ENCODE measurements at places on chromosomes 6 and 20.

DNA sequence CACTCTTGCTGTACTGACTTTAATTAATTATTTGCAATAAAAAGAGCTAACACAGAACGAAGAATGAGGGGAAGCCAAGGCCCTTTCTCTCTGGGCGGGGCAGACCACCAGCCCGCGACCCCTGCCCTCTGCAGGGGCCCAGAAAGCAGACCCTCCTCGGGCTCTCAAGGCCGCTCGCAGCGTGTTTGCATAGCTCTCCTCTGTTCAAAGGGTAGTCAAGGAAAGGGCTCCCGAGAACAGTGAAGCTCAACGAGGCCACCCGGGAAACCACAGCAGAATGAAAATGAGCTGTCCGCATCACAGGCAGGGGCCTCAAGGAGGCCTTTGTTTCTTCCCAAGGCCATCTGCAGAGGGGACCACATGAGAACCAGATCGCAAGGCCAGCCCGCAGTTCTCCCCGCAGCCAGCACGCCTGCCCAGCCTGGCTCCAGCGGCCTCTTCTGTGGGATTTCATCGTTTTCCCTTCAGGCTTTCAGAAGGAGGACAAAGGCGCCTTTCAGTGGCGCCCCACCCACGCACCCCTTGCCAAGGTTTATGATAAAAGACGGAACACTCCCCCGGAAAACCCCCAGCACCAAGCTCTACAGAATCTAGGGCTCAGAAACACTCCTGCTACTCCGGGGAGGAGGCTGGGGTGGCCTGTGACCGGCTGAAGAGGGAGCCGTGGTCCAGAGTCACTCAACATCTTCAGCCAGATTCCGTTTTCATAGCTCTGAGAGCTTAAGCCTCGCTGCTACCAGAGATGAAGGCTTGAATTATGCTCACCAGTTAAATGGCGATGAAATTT, 25.3 kb downstream of the ACSS1 start:
- DNase-seq, result no peak

DNA sequence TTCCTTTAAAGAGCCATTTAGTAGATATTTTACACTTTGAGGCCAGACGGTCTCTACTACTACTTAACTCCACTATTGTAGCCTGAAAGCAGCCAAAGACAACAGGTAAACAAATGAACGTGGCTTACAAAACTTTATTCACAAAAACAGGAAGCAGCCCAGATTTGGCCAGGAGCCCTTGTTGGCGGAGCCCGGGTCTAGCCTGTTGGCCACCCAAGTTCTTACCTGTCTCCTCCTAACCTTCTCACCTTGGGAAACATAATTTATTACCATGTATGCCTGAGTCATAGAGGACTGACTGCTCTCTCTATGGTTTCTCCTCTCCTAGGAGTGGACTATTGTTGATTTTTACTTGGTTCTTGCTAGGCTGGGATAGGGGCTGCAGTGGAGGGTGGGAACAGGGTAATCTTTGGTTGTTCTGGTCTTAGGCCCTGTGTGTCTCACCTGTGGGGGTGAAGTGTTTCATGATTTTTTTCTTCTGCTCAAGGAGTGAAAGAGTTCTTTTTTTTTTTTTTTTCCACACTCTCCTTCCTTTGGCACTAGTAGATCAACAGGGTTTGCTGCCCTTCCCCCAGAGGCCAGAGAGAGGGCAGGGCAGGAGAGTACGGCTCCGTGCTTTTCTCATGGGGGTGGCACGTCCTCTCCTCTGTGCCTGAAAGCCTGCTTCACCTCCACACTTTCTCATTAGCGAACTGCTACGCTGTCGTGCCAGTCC, 90.0 kb downstream of the RPP40 start:
- no peak for DNase-seq

- no peak for DNase-seq
These were observed 44.2 kb downstream of the SNAI1 start for GRCh38 chr20:50026746-50027575.

DNA sequence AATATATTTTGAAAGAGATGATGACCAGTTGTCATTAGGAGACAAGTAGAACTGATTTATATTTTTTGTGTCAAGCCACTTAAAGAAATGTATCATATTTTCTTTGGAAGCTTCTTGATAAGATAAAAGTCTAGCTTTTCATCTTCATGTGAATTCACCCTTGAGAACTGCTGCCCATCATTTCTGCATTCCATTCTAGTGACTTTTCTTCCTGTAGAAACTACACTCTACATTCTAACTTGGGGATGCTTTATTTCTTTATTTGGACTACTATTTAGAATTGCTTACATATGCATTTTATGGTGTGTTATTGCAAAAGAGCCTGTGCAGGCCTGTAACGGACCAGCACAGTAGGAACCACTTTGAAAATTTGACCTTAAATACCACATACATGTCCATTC, 335.0 kb upstream of the KCNQ5 start:
- DNase-seq, result no peak

DNA sequence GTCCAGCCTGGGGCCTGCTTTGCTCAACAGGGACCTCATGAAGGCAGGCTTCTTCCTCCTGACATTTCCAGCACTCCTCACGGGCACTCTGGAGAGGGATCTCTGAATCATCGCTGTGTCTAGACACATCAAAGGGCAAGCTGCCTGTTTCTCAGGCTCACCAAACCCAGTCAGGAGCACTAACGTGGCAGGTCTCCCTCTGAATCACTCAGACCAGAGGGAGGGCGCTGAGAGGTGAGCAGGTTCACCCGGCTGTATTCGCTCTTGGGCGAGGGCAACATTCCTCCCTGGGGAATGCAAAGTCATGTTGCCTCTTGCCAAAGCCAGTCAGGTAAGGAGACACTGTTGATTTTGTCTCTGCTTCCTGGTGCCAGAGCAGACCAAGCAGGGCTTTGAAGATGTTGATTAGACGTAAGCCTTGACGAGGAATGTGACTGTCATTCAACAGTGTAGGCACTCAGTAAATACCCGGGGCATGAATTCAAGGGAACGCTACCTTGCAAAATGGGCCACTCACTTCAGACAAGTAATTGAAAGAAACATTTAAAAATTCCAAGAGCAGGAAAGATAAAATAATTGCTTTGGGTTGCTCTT, 50.1 kb downstream of the CYP24A1 start:
- DNase-seq, result no peak

DNA sequence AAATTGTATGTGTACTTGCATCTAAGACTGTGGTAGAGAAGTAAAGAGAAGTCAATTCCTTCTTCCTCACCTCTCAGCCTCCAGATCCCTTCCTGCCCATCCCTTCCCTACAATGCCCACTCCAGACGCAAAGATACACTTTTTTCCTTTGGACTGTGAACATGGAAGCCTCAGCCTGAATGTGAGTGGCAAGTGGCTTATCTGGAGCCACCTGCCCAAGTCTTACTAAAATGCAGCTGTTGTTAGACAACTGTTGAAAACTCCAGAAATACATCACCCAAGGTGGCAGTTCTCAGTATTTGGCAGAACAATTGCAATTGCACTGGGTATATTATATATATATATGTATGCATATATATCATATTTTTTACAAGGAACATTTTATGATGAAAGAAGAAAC, 7.5 kb downstream of the VGLL2 start:
- no peak for DNase-seq

- DNase-seq, result no peak
These were observed 6.8 kb upstream of the MRPS10 start for GRCh38 chr6:42224222-42225028.

DNA sequence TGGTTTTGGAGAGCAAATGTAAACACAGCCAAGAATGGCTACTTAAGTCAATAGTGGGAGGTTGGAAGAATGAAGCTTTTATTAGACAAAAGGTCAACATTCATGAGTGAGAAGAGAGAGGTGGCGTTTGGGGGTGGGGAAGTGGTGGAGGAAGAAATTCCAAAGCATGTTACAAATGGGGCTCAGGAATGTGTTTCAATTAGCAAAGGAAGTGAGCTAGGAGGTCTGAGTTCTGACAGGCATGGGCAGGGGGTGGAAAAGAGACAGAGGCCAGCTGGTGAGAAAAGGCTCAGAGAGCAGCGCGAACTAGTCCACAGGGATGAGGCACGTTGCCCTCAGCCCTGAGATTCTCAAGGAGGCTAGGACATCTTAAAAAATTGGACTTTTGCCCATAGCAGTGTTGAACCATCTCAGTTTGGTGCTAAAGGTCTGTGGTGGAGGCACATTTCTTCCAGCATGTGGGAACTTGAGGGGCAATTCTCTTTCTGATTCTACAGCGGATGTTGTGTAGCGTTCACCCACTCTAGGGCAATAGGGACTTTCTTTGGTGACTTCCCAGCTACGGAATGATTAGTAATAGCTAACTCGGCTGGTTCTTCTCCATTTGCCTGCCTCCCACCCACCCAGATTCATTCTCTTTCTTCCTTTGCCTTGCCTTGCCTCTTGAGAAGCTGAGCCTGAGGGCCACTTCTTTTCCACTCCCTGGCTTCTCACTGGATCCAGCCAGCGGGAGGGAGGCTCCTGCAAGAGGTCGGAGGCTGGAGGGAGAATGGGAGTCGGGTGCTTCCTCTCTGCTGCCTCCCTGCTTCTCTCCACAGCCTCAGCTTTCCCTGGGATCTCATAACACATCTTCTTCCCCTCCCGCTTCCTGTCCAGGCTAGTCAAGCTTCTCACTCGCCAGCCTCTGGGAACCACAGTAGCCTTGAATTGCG, 45.1 kb upstream of the NEDD9 start:
- DNase-seq, result no peak

DNA sequence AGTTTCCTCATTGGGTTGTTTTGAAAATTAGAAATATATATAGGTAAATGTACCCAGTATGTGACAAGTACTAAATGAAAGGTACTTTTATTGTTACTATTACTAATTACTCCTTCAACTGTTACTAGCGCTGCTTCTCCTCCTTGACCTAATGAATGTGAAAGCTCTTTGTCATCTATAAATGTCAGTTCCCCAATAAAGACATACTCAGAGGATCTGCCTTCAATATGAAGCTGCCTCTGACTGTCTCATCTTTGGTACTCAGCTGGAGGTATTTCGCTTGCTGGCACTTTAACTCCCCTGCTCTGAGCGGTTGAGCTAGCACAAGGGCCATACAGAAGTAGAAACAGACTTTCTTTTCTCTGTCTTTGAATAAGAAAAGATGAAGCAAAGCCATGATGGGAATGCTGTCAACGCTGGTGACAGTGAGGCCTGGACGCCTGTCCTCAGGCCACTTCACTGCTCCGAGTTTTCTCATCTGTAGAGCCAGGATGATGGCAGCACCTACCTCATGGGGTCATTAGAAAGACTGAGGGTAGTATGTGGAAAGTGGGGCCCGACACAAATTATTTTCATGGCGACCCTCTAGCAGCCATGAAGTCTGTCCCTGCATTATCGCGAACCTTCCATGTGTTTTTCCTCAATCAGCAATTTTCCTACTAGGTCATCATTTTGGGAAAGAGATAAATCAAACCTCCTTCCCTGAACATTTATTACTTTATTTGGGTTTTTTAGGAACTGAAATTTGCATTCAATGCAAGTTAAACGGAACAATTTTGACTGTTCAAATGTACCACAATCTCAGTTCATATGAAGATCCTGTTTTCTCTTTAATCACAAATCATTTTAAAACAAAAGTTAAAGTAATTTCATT, 55.9 kb upstream of the SNX9 start:
- DNase-seq, result no peak

DNA sequence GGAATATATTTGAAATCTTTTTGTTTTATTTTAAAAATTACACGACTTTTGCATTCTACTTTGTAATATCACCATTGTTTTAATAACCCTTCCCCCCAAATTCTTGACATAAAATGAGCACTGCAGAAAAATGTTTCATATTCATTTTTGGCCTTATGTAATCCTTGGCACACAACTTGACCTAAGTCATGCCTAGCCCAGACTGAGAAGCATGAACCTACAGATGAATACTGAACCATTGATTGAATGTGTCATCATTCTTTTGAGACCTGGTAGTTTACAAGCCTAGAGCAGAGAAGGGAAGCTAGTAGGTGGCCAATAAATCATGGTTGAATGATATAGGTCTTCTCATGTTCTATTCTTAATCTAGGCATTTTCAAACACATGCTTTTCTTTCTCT, 89.4 kb upstream of the EDN1 start:
- no peak for DNase-seq

DNA sequence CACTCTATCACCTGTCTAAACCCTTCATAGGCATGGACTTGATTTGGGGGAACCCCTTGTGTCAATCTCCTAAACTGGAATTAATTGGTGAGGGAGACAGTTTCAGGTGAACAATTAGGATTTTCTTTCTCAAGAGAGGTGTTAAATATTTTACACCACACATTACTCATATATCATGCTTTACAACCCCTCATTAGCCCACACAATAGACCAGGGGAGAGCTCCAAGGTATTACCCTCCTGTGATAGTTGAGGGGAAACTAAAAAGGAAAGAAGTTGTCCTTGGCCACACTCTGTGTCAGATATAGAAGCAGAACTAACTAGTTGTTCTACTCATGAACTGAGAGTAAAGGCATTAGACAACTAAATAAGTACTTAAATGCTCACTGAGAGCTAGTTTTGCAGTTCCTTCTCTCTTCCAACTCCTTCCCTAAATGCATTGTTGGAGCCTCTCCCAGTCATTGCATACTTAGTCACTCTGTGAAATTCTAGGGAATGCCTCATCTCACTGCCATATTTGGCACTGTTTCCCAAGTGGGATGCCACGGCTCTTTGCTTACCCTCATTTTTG, 183.7 kb upstream of the CEP162 start:
- no peak for DNase-seq

- no peak for DNase-seq
These were observed 254.7 kb downstream of the EYS start for GRCh38 chr6:65452333-65452732.

GRCh38 chr6:147834084-147834776, 325.7 kb downstream of the SAMD5 start:
- no peak for DNase-seq

- no peak for DNase-seq
These were observed 11.3 kb downstream of the EBF4 start for GRCh38 chr20:2703716-2704475.

DNA sequence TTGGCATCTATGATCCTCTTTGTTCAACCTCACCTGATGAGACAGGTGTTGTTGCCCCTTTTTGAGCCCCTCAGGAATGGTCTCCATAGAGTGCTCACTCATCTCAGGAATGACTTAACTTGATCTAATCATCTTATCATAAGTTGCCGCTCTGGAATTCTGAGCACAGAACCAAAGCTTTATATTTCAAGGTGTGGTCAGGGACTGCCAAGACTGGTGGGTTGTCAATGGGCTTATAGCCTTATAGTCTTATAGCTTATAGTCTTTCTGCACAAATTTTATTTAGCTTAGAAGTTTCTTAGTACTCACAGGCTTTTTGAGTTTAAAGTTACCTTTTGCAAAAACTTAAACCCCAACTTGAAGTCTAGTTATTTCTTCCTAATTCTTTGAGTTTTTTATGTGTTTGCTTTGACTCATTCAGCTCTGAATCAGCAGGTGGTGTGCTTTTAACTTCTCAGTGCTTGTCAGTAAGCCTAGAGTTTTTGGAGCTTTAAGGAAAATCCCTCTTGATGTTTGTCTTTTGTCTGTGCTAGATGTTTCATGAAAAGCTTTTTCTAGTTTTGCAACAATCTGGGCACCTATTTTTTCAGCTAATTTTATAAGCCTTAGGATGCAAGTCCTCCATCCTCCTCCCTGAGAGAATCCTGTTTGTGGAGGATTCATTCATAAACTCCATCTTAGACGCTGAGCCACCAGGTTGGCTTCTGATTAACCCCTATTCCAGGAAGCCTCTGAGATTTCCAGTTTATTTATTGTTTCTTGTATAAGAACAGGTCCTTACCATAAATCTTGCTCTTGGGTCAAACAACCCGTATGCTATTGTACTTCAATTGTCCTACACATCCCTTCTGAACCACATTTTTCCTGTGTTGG, 72.3 kb upstream of the SSTR4 start:
- DNase-seq, result no peak

Data from stimulated activated CD4-positive, alpha-beta T cell treated with anti-CD3 and anti-CD28 coated beads, TNF-alpha, amount 100 ng/mL, for 24 hours (primary cell).